HT-29 (cell line): ENCODE measurements at places on chromosomes 4 and X.

- DNase-seq = no peak
These were observed 101.8 kb downstream of the NEK1 start for GRCh38 chr4:169510617-169511016.

DNA sequence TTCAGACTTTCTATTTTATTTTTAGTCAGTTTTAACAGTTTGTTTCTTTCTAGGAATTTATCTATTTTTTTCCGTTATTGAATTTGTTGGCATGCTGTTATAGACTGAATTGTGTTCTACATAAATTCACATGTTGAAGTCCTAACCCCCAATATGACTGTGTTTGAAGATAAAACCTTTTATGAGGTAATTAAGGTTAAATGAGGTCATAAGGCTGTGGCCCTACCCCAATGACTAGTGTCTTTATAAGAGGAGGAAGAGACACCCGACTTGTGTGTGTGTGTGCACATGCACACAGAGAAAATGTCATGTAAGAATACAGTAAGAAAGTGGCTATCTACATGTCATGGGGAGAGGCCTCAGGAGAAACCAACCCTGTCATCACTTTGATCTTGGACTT, 146.3 kb downstream of the BRWD3 start:
- no peak for DNase-seq

GRCh38 chrX:86149119-86149518, 868 bp downstream of the DACH2 start:
- DNase-seq = no peak

GRCh38 chrX:94366616-94367015, 692.6 kb downstream of the FAM133A start:
- DNase-seq = no peak

GRCh38 chr4:75892508-75892907, 9.7 kb downstream of the PPEF2 start:
- peak; percentile 54 for DNase-seq

- DNase-seq = peak; percentile 38
These were observed 49.2 kb downstream of the SMARCAD1 start for GRCh38 chr4:94256828-94257227.

- no peak for DNase-seq
These were observed 341.3 kb upstream of the KLF3 start for GRCh38 chr4:38322714-38323113.

DNA sequence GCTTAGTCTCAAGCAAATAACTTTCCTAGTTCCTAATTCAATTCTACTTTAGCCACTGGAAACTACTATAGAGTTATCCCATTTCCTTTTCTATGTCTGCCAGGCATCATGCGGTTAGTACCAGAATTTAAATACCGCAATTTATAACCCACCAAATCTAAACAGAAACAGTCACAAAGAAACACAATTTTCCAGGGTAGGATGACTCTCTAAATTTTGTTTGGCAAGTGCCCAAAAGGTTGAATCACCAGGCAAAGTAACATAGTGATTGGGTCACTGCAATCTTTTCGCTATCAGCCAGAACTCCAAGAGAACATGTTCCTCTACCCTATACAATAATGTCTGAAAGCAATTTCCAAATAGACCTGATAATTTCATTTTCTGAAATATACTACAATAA, 240.2 kb upstream of the GRIA3 start:
- no peak for DNase-seq

DNA sequence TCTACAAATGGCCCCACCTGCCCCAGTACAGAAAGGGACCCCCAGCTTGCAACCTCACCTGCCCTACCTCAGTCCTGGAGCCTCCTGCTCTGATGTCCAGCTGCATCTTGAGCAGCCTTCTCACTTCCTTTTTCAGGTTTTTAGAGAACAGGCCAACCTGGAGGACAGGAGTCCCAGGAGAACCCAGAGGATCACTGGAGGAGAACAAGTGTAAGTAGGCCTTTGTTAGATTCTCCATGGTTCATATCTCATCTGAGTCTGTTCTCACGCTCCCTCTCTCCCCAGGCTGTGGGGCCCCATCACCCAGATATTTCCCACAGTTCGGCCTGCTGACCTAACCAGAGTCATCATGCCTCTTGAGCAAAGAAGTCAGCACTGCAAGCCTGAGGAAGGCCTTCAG, 3.6 kb downstream of the MAGEA11 start:
- DNase-seq = no peak

DNA sequence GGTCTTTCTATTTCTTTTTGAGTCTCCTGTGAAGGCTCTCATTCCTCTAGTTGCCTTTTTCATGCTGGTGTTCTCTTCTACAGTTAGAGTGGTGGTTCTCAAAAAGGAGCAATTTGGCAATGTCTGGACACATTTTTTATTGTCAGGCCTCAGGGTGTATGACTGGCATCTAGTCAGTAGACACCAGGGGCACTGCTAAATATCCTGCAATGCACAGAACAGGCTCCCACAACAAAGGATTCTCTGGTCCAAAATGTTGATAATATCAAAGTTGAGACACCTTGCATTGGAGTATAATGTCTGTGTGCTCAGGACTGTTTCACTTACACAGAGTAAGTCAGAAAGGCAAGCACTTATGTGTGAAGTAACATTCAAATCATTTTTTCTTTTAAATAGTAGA, 1360.7 kb downstream of the ADGRL3 start:
- DNase-seq = no peak

DNA sequence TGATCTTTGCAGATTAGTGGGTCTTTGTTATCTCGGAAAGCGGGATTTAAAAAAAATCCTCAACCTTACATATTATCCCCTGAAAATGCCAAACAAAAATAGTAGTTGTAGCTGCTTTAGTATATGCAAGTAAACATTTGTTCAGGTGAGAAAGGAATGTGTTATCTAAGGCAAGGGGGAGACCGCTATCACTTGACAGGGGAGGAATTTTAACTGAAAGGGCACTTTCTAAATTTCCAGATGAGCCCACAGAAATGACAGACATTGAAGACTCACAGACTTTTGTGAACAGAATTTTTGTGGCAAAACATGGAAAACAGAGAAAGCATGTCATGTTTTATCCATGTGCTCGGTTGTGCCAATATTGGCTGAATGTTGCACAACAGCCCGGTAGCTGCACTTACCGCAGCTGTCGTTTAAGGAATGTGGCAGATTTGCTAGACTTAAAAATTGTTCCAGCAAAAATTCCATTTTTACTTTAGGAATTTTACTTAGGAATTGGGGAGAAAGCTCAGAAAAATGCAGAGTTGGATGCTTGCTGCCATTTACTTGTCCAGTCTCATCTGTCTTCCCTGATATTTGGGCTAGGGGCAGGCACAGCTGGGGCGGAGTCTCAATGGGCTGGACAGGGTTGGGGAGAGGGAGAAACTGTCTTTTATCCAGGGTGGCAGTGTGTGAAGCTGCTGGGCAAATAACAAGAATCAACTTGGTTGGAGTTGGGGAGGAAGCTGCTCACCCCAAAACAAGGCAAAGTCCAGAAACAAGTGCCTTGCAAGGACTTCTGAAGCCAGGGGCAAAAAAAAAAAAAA, 94.6 kb upstream of the RPS6KA3 start:
- peak; percentile 41 for DNase-seq

DNA sequence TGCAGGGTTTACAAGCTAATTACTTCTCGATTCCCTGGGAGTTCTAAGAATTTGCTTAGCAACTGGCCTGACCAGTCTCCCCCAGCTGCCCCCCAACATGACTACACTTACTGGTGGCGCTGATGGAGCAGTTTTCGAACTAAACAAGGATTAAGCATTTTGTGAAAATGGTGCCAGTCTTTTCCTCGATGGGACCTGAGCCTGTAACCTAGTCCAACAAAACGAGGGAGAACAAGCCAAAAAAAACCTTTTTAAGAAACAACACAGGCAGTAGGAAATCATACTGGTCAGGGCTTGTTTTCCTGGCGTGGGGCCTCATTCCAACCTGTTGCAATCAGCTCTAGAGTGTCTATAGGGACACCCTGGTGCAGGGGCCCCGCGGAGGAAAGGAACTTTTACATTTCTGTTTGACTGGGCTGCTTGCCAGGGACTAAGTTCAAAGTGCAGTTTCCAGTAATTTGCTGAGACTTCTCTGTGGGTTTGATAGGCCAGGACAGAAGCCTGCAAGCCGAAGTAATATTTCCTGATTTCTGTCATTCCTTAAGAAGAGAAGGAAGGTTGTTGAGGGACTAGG, 158.7 kb downstream of the SPRY1 start:
- peak; percentile 99 for DNase-seq

DNA sequence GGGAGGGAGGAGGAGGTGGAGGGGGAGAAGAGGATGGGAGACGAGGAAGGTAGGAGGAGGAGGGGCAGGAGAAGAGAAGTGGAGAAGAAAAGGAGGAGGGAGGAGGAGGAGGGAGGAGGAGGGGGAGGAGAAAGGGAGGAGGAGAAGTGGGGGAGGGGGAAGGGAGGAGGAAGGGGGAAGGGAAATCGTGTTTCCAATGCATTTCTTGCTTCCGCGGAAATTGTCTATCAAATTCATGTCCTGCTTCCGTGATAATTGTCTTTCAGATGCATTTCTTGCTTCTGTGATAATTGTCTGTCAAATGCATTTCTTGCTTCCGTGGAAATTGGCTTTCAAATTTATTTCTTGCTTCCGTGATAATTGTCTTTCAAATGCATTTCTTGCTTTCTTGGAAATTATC, 43.3 kb downstream of the CRLF2 start:
- no peak for DNase-seq

DNA sequence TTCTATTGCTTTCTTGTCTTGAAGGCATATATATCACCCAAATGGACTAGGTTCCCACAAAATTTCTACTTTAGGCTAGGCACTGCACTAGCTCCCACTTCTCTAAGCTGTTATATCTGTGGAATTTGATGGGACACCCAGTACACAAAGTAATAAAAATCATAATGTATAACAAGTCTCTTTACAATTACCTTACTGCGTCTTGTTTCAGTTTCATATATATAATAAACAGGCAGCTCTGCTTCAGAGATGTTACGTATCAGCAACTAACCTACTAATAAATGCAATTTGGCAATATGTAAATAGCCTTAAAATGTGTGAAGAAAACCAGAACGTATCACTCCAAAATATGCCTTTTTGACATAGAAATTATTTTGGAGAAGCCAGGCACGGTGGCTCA, 42.0 kb upstream of the UGDH start:
- DNase-seq = no peak

GRCh38 chrX:83509254-83509801, 1.2 kb downstream of the POU3F4 start:
- DNase-seq = no peak

DNA sequence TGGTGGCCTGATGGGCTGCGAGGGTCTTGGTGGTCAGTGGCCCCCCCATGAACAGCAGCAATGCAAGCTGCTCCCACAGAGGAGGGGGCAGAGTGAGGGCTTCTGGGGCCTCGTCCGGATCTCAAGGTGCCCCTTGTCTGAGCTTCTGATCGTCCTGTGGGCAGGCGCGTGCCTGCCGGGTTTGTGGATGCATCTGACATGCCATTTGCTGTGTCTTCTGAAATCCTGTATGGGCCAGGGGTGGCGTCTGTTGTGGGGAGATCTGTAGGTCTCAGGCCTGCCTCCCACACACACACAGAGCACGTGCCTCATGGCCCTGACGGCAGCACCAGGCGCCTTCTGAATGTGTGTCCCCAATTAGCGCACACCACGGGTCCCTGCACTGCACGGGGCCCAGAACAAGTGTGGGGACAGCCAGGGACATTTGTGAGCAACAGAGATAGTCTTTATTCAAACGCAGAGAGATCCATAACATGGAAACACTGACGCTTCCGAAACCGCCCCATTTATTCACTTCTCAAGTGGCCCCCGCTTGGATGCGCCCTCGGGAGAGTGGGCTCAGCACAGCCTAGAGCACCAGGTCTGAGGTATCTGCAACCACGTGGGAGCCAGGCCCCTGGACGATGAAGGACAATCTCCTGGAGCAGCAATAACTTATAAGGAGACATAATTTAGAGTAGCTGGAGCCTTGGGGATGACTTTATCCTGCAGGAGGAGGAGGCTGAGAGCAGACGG, 5.7 kb downstream of the SPON2 start:
- DNase-seq = no peak

- no peak for DNase-seq
These were observed 6.8 kb upstream of the CDKL2 start for GRCh38 chr4:75637176-75637575.

DNA sequence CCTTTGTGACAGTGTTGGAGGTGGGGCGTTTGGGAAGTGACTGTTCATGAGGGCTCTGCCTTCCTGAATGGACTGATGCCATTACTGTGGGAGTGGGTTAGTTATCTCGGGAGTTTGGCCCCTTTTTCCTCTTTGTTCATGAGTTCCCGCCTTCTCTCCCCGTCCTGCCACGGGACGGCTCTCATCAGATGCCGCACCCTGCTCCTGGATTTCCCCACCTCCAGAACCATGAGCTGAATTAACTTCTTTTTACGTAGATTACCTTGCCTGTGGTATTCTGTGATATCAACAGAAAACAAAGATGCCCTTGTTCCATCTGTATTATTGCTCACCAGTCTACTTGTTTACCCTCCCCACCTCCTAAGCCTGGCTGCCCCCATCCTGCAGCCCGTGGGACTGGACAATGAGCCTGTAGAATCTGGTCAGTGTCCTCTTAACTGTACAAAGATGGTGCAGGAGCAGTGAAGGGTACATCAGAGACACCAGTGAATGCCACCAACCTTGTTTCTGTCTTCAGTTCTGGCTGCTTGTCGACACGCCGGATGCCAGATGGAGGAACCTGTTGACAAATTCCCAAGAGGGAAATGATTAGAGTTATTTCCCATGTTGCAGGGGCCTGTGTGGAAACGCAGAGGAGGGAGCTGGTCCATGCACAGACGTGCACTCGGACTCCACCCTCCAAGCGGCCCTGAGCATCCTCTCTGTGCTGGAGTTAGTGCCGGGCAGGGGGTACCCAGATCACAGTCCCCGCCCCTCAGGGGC, 104.7 kb downstream of the ABLIM2 start:
- DNase-seq = no peak

- DNase-seq = no peak
These were observed 2.3 kb downstream of the HCFC1 start for GRCh38 chrX:153969125-153969903.

DNA sequence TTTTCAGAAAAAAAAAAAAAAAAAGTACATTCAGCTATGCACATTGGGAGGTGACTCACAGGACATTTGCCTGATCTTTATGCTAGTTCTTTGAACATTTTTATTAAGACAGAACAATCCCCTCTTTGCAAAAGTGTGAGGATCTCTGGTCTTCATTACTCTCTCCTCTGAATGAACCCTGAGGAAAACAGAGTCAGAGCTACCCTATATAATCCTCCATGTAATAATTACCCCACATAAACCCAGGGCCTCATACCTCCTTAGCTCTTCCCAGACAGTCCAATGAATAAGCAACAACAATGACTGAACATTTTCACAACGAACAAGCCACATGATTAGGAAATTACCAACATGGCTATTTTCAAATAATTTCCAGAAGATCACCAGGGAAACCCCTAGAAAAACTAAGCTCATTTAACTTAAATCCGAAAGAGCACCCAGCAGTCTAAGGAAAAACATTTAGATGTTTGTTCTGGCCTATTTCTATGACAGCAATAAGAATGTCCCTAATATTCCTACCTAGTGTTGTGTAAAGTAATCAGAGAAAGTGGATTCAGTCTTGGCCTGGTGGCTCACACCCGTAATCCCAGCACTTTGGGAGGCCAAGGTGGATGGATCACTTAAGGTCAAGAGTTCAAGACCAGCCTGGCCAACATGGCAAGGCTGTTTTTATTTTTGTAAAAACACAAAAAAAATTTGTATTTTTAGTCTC, 37.8 kb downstream of the TBC1D9 start:
- no peak for DNase-seq
